ENCODE measurements at places on chromosomes 7 and 10.

GRCh38 chr7:98653601-98654310 lies 36.7 kb downstream of the NPTX2 start:
- DNase-seq = no peak

DNA sequence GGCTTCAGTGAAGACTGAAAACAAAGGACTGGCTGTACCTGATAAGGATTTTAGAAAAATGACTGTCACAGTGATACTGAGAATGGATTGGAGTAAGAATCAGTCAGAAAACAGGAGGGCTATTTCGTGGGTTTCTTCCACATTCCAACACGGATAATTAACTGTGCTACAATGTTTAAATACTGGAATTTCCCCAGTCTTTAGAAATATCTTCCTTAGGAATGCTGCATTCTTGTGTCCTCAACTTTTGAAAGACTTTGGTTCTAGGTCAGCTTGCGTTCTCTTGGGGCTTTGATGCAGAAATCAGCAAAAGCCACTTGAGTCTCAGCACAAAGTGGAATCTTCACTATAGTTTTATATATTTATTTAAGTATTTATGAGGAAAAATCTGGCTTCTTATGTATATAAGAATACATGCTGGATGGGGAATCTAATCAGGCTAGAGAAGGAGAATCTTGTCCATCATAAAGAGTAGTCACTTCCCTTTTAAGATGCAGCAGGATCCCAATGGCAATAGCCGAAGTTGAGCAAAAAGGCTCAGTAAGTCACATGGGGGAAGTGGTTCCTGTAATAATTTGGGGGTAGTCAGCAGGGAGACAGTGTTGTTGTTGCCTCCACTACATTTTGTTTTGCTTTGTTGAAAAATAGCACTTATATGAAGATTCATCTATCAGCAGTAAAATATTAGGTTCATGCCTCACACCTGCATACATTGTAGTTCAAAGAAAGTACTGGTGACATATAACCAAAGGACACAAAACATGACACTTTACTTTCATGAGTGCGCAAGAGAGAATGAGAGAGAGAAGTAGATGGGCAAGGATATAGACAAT lies 86.0 kb downstream of the CH25H start:
- DNase-seq = no peak

DNA sequence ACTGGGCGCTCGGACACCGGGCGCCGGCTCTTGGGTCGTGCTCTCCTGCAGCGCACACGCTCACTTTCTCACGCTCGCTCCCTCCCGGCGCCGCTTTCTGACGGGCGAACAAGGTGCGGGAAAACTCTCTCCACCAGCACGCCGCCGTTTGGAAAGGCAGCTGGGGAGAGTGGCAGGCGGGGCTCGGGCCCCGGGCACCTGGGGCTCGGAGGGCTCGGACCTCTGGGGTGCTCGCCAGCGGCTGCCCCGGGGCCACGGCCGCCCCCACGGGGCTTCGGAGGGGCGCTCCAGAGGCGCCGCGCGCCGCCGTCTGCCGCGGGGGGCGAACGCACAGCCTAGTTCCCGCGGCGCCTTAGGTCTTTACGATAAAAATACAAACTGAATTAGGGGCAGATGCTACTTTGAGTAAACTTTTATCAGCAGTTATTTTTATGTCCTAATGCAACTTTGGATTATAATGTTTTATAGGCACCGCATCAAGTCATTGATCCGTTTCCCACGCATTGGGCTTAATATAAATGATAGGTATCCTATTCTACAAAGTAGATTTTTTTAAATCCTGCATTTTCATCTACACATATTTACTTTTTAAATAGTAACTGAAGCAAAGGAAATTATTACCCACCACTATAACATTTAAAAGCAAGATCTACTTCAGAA lies 535 bp upstream of the EPC1 start:
- no peak for DNase-seq

- peak; percentile 47 for DNase-seq
Measured at GRCh38 chr7:95396136-95397032, at the start of gene PON3. PON3 (minus strand) TSS chr7:95396375; CDS start chr7:95396350, 25 bp downstream.

DNA sequence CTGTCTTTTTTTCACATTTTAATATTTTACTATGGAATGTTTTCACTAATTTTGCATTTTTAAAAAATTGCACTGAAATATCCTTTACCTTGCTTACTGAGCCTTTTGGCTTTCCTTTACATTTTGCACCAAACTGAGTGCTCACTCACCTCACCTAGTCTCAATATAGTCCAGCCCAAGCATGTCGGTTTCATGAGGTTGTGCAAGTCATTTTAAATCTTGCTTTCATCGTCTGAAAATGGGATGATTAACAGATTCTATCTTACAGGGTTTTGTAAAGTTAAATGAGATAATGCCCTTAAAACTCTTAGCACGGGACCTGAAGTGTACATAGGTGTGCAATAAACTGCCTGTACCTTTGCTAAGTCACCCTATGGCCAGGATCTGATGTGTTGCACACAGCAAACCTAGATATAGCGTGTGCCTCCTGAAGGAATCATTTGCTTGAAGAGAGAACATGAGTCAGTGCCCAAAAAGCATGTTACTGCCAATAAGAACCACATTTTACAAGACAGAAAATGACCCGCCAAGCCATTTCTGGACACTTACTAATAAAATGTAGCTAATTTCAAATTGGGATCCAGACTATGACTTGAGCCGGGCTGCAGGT lies 199.8 kb downstream of the JCAD start:
- DNase-seq = no peak

DNA sequence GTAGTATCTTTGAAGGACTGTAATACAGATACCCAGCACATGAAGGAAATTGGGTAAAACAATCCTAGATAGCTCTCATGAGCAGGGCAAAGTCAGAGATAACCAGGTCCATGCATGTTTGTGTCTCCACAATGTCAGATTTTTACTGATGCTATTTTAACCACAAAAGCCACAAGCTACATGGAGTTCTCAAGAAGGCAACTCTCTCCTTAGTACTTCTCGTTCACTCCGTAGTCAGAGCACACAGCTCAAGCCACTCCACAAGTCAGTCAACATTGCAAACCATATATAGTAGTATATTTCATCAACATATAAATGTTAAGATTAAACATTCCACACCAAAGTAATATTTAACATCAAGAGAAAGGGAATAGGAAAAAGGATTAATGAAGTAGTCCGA lies 98.0 kb upstream of the PIK3CG start:
- DNase-seq = no peak
